ENCODE measurements at places on chromosomes 6 and 20.
A peak's percentile ranks its signal among the peaks of the same experiment; 100 is the strongest.

- DNase-seq = no peak
Observed at GRCh38 chr20:53061192-53062108, 89.3 kb downstream of the TSHZ2 start.

DNA sequence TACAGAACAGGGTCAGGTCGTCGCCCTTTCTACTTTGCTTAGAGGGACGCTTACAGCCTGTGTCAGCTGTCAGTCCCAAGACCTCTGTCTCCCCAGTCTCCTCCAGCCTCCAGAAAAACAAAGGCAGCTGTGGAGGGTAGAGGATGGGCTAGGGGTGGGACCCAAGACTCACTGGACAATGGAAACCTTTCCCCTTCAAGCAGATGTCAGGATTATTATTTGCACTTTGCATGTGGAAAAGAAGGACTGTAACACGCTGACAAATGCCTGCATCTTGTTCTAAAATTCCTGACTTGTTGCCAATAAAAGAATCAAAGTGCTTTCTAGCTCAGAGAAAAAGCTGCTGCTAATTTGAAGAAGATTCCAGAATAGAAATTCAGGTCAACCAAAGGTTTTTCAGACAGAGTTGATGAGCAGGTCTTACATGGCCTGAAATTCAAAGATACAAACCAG is 58.7 kb downstream of the SNX5 start:
- no peak for DNase-seq

- no peak for DNase-seq
Observed at GRCh38 chr6:53614676-53615075, 50.9 kb downstream of the KLHL31 start.

GRCh38 chr20:53316206-53316937 is 277.3 kb downstream of the ZNF217 start:
- no peak for DNase-seq

DNA sequence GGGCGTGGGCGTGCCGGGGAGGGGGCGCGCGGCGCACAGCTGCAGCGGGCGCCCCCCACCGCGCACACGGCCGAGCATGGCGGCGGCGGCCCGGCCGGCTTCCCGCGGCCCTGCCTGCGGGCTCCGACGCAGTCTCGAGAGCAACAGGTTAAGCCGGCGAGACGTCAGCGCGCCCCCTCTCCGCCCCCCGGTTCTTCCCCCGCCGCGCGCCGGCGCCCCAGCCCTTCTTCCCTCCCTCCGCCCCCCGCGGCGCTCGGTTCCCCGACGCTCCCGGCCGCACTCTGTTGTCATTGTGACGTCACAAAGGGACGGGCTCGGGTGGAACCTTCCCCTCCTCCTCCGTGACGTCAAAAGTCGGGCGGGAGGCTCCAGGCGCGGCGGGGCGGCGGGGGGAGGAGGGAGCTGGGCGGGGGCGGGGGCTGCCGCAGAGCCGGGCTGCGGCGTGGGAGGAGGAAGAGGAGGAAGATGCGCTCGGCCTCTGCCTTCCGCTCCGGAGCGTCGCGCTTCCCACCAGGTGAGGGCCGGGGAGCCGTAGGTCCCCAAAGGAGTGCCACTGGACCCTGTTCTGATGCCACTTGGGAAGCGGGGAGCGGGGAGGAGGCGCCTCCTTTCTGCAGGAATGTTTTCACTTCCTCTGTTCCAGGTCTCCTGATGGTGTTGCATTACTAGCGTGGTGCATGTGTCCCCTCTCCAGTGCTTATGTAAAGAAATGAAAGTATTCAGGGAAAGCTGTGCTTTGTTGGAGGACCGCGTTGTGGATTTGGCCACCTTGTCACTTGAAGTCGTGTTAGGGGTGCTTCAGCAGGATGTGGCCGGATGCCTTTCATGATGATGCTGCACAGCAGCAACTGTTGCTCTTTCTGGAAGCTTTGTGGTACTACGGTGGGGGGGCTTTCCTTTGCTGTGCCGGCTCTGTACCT is 2.8 kb downstream of the JARID2 start:
- DNase-seq = peak; percentile 99

DNA sequence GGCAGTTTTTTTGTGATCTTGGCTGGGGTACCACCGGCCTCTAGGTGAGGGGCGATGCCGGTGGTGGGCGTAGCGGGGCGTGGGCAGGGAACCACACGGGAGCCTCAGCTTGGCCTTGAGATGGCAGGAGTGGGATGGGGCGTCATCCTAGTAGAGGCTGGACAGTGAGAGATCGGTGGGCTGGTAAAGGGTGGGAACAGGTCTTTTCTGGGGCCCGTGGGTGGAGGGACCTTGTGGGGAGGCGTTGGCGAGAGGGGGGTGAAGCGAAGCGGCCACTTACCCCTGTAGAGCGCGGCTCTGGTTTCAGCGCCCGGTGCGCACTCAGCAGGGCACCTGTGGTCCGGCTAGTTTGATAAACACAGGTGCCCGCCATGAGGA is 12.0 kb downstream of the ITPR3 start:
- DNase-seq = no peak

GRCh38 chr6:3773678-3774298 is 22.3 kb upstream of the PXDC1 start:
- DNase-seq = no peak

GRCh38 chr6:127516662-127517273 is 2.4 kb downstream of the MTCL3 start:
- peak; percentile 57 for DNase-seq

GRCh38 chr6:123009059-123009458 is 13.0 kb downstream of the CLVS2 start:
- no peak for DNase-seq

DNA sequence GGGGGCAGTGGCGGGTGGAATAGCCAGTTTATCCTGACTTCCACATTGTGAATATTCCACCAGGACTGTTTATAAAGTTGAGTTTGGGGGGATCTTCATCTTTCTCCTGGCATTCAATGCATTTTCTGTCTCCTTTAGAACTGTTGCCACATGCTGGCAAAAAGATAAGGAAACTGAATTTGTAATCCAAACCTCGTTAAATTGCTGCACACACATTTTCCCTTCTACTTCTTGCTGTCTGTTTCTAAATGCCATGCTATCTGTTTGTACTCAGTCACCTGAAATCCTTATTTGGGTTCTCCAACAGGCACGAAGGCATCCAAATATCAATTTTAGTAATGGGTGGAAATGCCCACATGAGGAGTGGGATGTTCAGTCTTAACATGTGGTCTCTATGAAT is 180.2 kb upstream of the CCN2 start:
- no peak for DNase-seq

DNA sequence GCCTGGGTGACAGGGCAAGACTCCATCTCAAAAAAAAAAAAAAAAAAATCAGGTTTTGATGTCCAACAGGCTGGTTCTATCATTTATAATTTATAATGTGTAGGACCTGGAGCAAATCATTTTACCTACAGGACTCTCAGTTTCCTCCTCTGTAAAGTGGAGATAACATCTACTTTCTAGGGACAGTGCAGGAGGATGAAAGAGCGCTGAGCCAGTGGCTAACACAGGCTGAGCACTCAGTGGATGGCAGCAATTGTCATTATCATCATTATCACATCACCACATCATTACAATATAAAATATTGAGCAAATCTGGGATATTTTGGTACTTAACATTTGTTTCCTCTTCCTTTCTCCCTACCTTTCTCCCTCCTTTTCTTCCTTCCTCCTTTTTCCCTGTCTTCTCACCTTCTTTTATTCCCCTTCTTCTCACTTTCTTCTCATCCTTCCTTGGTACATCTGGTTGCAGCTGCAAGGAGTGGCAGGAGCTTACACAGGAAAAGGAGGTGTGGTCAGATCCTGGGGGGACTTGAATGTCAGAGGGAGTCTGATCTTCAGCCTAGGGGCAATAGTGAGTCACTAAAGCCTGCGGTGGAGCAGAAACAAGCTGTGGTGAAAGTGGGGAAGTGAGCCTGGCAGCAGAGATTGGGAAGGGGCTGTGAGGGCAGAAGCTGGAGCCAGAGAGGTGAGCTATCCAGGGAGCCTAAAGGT is 24.6 kb upstream of the CTNNBL1 start:
- no peak for DNase-seq

DNA sequence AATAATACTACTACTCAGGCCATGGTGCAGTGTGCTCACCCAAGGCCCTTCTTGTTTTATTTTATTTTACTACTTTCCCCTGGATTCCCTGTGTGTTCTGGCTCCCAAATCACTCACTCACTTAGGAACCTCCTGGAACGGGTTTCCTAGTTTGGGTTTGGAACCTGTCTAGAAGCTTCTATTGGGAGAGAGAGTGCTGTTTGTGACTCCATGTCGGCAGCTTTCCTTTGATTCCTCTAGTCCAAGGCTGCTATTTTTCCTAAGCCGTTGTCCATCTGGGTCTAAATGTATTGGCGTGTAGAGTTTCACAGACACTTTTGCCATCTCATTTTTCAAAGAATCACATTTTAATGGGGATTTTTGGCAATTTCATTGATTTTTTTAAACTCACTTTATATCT is 70.8 kb downstream of the FOXA2 start:
- DNase-seq = no peak

GRCh38 chr6:28161410-28162079 is 19.9 kb downstream of the ZKSCAN8 start:
- DNase-seq = peak; percentile 87

DNA sequence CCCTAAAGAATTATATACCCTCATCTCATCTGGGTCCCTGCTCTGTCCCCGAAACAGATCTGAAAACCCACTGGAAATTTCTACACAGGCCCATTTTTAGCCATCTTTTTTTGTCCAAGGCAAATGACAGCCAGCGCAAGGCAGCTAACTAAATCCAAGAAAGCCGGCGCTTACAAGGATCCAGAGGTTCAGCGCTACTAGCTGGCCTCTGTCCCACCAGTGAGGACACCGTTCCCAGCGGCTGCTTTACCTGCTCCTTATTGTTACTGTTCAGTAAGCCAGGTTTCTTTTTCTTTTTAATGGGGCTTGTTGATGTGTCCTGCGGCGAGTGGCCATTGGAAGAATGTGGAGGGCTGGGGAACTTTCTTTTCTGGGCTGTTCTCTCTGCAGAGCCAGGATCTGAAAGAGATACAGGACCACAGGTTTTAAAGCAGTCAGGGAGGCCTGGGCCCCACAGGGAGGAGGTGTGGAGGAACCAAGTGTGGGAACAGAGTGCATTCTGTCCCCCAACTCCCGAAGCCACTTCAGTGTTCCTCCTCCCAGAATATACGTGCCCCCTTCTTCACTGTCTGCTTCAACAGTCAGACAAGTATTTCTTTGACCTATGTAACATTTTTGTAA is 46.6 kb downstream of the ZMYND8 start:
- no peak for DNase-seq

GRCh38 chr20:50821257-50821921 is 26.5 kb downstream of the BCAS4 start:
- DNase-seq = no peak
